ENCODE measurements at places on chromosomes 7 and 10. TPM values are rescaled to one million over a fixed set of nuclear protein-coding genes. Genes with fewer than 3 reads are reported as not detected.
A peak's percentile ranks its signal among the peaks of the same experiment; 100 is the strongest.

- no peak for DNase-seq
These were observed 43.9 kb downstream of the PDSS1 start for GRCh38 chr10:26741368-26741767.

- DNase-seq, result no peak
These were observed 20.2 kb downstream of the HPS6 start for GRCh38 chr10:102085336-102085735.

- DNase-seq, result no peak
These were observed 364.0 kb downstream of the REEP3 start for GRCh38 chr10:63885156-63885555.

SMKR1 gene
- total RNA-seq, result 1.7 TPM

GDF2 gene
- total RNA-seq, result not detected

DNA sequence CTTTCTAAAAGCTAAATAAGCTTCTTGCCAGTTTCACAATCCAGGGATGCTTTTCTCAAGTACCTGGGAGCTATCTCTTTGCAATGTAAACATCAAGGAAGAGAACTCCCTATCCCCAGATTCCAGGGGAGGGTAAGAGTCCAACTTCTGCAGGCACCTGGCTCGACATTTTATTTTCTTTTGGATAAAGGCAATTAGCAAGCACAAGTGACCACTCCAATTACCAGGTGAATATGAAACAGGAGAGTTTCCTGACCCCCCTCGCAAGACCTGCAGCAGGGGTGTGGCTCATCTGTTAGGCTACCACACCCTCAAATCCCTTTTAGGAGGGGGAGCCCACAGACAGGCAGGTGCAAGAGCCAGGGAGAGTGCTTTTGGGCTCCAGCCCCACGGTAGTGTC, 28.6 kb upstream of the LANCL2 start:
- no peak for DNase-seq

- DNase-seq, result no peak
These were observed 50.5 kb downstream of the STK32C start for GRCh38 chr10:132257271-132257670.

GRCh38 chr7:1995426-1995825, 237.3 kb downstream of the MAD1L1 start:
- no peak for DNase-seq

GRCh38 chr7:127107601-127108007, 145.1 kb downstream of the GRM8 start:
- DNase-seq, result peak; percentile 72

- DNase-seq, result no peak
These were observed 560.5 kb upstream of the NRG3 start for GRCh38 chr10:81314471-81314870.

DNA sequence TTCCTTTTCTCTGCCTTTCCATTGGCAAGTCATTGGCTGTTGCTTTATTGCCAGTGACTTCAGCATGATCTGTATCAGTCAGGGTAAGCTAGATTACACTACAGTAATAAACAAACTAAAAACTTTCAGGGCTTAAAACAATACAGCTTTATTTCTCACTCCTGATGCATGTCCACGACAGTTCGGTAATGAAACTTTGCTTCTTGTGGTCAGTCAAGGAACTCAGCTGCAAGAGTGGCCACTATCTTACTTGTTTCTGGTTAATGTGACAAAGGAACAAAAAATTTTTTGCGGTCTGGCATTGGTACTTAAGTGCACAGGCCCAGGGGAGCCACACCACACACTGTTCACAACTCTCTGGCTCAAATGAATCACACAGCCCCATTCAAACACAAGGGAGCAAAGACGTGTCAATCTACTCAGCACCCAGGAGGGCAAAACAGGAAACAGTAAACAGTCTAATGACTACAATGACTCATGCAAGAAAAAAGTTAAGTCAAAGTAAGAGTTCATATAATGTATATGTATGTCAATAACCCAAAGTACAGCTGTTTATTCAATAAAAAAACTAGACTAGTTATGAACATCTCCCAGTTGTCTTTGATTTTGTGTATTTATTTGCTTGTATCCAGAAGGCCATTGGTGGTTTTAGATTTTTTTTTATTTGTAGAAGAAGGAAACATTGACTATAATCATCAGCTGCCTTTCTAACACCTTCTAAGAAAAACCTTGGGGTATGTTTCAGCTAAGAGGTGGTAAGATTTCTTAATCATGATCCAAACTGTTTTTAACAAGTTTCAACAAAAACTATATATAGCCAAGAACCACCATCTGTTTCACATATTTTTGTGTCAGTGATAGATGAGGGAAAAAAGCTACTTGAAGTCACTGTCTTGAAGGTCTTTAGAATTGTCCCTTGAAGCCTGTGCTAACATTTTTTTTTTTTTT, 134.4 kb upstream of the FAM3C start:
- DNase-seq, result peak; percentile 96

DNA sequence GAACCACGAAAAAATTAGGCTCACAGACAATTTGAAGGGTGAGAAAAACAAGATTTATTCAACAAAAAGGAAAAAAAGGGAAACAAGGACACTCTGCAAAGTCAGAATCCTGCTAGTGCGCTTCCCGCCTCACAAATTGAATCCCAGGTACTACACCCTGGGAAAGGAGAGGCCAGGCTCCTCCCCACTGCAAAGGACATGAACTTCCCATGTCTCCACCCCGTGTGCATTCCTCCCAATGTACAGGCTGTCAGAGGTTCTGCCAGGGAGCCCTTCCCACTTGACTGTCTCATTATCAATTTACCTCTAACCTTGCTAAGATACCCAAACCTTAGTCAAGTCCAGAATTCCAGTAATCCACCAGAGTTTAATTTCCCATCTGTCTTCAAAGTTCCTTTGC, 70.4 kb upstream of the CDK1 start:
- DNase-seq, result no peak

MET gene
- total RNA-seq, result 5.7 TPM

DNA sequence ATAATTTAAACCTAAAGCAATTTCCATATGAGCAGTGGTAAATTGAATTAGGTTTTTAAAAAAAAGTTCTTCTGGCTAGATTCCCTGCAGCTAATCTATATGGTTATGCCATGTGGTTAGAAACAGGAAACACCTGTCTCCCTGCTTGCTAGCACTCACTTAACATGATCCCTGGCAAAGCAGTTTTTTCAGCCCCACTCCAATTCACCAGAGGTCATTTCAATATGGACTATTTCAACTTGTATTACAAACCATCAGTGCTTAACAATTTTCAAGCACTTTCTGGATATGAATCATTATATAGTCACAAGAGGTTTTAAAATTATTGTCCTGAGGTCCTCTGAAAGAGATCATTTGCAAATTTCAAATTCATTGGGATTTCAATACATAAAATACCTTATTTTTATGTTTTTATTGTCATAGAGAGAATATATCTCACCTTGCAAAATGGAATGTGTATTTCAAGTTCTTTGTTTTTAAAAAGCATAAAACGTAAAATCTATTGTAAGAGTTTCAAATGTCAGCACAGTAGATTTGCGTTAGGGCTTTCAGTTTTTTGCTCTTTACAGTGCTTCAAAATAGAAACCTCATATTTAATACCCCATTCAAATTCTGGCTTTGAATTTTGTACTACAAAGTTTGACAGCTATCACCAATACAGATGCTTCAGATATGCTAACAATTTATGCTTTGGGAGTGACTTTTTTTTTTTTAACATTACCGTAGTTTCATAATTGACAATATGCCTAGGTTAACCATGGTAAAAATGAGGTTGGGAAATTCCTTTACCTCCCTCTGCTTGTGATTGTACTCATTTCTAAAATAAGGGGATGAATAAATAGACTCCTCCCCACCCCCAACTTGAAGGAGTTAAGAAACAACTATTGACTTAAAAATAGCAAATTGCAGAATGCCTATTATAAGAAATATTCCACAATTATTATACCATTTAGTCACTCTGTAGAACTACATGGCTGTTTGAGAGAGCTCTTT, 117.5 kb upstream of the HGF start:
- DNase-seq, result peak; percentile 60

DNA sequence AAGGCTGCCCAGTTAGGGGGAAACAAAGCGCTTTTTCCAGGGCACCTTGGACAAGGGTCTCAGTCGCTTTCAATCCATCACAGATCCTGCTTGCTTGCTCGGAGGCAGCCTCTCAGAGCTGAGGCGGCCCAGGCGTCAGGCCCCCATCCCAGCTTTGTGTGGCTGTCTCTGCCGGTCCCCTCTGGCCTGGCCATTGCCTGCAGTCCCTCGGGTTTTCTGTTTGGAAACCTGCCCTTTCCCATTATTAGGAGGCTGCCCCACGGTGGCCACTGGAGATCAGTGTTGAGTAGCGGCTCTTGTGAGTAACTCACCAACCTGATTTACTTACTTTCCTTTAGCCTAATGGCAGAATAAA, 216.1 kb downstream of the GLRX3 start:
- DNase-seq, result no peak
